ENCODE measurements at places on chromosomes 2 and 18. TPM values are rescaled to one million over a fixed set of nuclear protein-coding genes. Genes with fewer than 3 reads are reported as not detected.
A peak's percentile ranks its signal among the peaks of the same experiment; 100 is the strongest.

The BMP10 gene
- total RNA-seq = not detected

The SIX3 gene
- total RNA-seq = not detected

The CMPK2 gene
- 0.95 TPM for total RNA-seq

The HOXD13 gene
- not detected for total RNA-seq

The ERFE gene
- 1.8 TPM for total RNA-seq

DNA sequence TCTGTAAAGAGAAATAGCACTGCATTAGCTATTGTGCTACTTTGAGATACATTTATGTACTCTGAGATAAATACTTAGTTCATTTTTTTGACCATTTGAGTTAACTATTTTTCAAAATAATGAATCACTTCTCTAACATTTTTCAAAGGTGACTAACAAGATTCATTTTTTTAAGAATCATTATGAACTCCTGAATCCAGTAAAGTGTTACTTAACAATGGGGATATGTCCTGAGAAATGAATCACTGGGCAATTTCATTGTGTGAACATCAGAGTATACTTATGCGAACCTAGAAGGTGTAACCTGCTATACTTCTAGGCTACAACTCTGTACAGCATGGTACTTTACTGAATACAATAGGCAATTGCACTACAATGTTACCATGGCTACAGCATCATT lies 355.8 kb downstream of the ARL6IP6 start:
- no peak for DNase-seq
- no peaks in the 10 kb centered on the region for H3K36me3 ChIP-seq
- no peak overlapping the region for H3K4me3 ChIP-seq
- H3K27ac ChIP-seq = no peak overlapping the region
- no peaks in the 10 kb centered on the region for H3K4me1 ChIP-seq

DNA sequence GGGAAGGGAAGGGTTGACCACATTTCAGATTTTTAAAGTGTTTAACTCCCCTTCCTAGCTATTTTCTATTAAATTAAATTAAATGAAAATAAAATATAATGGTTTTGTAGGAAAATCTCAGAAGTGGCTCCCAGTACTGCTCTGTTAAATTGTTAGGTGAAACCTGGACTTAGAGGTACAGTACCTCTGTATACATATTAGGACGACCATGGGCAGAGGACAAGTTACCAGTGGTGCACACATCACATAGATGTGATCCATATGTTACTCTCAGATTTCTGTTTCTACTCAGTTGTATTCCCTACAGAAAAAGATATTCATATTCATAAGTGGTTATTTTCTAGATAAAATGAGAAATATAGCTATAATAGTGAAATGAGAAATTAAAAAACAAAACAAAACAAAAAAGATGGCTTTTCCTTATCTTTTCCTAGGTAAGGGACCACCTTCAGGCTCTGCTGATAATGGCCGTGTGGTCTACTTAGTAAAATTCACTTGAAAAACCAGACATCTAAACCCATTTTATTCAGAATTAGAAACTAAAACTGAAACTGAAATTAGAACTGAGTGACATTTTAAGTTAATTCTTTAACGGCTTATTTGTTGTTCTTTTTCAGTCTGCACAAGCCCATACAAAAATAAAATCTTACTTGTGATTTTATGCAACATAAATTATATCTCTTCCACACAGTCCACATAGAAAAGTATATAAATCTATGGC lies 832.5 kb upstream of the CHAC2 start:
- no peaks in the 10 kb centered on the region for H3K36me3 ChIP-seq
- DNase-seq = no peak
- H3K27me3 ChIP-seq = peaks cover 3% of the 10 kb centered on the region
- no peak overlapping the region for H3K4me3 ChIP-seq
- H3K4me1 ChIP-seq = peaks cover 11% of the 10 kb centered on the region

GRCh38 chr2:121485039-121485438 lies 45.6 kb upstream of the RNU4ATAC start:
- H3K4me1 ChIP-seq = peaks cover 36% of the 10 kb centered on the region
- no peaks in the 10 kb centered on the region for H3K27me3 ChIP-seq
- H3K36me3 ChIP-seq = no peaks in the 10 kb centered on the region
- DNase-seq = no peak
- no peak overlapping the region for H3K4me3 ChIP-seq

DNA sequence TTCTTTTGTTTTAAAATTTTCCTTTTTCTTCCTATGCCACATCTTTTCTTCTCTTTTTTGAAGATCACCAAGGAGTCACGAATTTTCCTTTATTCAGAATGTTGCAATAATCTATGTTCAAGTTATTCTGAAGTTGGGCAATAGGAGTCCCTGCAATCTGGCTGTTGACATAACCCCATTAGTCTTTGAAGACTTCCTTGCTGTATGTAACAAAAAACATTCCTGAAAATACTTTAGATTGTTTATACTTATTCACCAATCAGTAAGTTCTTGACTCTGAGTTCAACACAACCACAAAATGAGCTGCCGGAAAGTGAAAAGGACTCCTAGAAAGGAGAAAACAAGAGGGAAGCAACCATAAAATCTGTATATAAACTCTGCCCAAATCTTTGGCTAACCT lies 62.8 kb downstream of the TMEM237 start:
- H3K4me3 ChIP-seq = no peak overlapping the region
- no peaks in the 10 kb centered on the region for H3K36me3 ChIP-seq
- H3K4me1 ChIP-seq = peaks cover 18% of the 10 kb centered on the region
- peak overlapping the region; percentile 22 for H3K27ac ChIP-seq
- H3K27me3 ChIP-seq = peaks cover 2% of the 10 kb centered on the region
- no peak for DNase-seq

DNA sequence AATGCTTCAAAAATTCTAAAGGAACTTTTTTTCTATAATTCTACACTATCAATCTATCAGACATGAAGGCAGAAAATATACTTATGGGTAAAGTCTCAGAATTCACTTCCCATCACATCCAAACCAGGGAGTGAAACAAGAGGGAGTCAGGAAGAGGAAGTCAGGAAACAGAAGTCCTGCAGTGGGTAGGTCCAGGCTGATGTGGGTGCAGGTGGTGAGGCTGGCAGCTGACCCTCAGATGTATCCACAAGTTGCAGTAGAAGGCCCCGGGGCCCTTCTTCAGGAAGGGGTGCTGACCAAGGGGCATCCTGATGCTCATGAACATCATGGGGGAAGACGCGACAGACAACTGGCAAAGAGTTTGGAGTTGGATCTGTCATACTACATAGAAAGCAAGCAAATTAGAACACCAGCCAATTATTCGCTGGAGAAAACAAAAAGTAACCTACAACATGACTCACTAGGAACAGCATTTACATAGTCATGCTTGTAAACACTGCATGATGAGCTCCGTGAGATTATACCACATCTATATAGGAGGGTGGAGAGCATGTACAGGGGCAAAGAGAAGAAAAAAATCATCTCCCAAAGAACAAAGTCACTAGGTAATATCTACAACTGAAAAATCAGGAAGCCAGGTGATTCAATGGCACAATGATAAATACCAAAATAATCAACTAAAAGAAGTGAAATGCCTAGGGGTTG lies 4.2 kb downstream of the UXS1 start:
- no peaks in the 10 kb centered on the region for H3K27me3 ChIP-seq
- H3K4me3 ChIP-seq = no peak overlapping the region
- H3K36me3 ChIP-seq = no peaks in the 10 kb centered on the region
- H3K4me1 ChIP-seq = peaks cover 17% of the 10 kb centered on the region

DNA sequence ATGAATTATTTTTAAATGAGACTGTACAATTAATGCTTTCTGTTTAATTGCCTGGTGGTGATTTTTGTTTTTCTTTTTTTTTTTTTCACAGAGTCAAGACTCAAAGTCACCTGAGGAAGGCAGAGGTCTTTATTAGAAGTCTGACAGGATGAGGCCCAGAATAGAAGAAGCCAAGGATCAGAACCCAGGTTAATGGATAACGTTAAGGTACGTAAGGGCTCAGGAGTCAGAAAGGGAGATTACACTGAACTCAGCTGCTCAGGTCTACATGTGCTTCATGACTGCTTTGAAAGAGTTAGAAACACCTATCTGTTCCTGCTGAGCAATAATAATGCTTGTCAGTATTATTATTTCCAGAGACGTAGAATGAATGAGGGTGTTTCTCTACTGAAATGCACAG lies 196.5 kb downstream of the LRATD1 start:
- no peaks in the 10 kb centered on the region for H3K27me3 ChIP-seq
- no peak for DNase-seq
- H3K4me1 ChIP-seq = no peaks in the 10 kb centered on the region
- no peaks in the 10 kb centered on the region for H3K36me3 ChIP-seq
- H3K27ac ChIP-seq = no peak overlapping the region

DNA sequence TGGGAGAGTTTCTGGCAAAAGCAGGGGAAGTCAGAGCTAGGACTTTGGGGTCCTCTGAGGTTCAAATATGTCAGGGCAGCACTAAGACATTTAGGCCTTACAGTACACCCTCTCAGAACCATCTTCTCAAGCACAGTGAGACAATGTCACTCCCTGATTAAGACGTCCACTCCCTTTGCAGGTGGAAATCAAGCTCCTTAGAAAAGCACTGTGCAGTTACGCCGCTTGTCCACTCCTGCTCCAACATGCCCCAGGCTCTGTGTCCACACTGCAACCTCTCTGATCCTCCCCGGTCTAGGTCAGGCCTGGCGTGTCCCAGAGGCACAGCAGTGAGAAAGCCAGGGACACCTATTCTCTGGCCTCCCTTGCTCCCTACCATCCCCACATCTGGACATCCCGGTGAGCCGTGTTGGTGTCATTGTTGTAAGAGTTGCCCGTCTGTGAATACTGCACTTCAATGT lies 528.6 kb upstream of the ID2 start:
- H3K36me3 ChIP-seq = no peaks in the 10 kb centered on the region
- H3K4me3 ChIP-seq = no peak overlapping the region
- DNase-seq = no peak
- no peaks in the 10 kb centered on the region for H3K27me3 ChIP-seq
- no peak overlapping the region for H3K27ac ChIP-seq

- H3K36me3 ChIP-seq = no peaks in the 10 kb centered on the region
- no peaks in the 10 kb centered on the region for H3K4me1 ChIP-seq
- no peak overlapping the region for H3K27ac ChIP-seq
- no peak for DNase-seq
- H3K4me3 ChIP-seq = no peak overlapping the region
Measured at GRCh38 chr2:30871980-30872789, 64.9 kb upstream of the CAPN13 start.

DNA sequence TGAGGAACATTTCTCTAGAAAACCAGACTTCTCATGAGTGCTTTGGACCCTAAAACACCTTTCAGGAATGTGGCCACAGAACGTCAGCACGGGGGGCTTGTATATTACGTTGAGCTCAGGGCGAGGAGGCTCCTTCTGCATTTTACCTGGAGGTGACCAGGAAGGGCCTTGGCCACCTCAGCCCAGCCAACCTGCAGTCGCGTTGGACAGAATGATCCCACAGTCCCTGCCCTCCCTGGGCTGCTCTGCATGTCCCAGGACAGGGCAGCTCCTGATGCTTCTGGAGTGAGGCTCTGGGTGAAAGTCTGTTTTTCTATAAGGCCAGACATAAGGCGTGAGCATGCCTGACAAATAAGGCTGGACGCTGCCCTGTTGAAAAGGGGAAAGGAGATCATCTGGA lies 121.9 kb downstream of the NDUFA10 start:
- no peaks in the 10 kb centered on the region for H3K4me1 ChIP-seq
- no peak for DNase-seq
- no peak overlapping the region for H3K4me3 ChIP-seq
- peaks cover 2% of the 10 kb centered on the region for H3K36me3 ChIP-seq
- peaks cover 12% of the 10 kb centered on the region for H3K27me3 ChIP-seq
- no peak overlapping the region for H3K27ac ChIP-seq

DNA sequence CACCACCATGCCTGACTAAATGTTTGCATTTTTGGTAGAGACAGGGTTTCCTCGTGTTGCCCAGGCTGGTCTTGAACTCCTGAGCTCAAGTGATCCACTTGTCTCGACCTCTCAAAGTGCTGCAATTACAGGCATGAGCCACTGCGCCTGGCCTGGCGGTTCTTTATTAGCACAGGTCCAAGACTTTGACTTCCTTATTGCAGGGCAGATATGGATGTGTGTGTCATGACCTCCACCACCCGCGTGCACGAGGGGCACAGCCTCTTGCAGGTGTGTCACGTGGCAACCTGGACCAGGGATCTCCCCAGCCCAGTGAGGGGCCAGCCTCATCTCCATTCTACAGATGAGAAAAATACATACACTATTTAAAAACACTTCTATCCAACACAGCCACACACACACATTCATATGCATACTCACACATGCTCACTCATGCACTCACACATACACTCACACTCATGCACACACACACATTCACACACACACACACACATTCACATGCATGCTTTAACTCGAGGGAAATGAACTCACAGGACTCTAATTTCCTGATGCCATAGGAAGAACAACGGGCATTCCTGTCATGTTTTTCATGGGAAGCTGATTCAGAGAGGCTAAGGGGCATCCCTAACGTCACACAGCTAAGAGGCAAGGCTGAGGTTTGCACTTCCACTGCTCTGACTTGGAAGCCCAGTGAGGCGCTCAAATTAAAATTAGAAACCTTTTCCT lies 38.8 kb downstream of the RRM2 start:
- no peak overlapping the region for H3K27ac ChIP-seq
- peak; percentile 70 for DNase-seq
- H3K4me3 ChIP-seq = no peak overlapping the region
- H3K27me3 ChIP-seq = peaks cover 4% of the 10 kb centered on the region
- no peaks in the 10 kb centered on the region for H3K36me3 ChIP-seq

GRCh38 chr2:193228276-193228675 lies 1033.5 kb upstream of the TMEFF2 start:
- no peak overlapping the region for H3K27ac ChIP-seq
- peaks cover 3% of the 10 kb centered on the region for H3K4me1 ChIP-seq
- no peak overlapping the region for H3K4me3 ChIP-seq
- no peaks in the 10 kb centered on the region for H3K36me3 ChIP-seq

DNA sequence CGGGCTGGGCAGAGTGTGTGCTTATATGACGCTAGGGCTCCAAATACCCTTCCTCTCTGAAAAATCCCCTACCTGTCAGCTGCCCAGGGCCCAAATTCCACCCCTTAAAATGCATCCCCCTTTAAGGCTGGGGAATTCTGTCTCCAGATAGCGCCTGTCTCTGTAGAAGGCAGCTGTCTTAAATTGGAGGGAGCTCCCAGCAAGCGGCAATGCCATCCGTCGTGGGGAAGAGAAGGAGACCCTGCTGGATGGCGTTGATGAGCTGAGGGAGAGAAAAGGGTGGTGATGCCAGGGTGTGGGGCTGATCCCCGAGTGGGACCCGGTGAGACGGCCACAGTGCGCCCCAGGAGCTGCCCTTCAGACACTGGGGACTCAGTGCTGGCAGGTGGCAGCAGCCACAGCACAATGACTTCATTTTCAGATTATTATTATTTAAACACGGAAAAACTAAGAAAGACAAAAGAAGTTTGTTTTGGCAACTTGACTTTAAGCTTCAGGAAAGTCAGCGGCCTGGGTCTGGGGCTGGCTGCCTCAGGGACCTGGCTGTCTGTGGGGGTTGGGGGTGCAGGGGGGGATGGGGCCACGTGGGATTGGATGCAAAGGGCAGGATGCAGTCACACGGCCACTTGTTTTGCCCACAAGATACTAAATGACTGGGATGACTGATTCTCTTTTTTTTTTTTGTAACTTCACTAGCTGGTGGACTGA lies 152.8 kb downstream of the TFCP2L1 start:
- no peaks in the 10 kb centered on the region for H3K36me3 ChIP-seq
- peaks cover 3% of the 10 kb centered on the region for H3K4me1 ChIP-seq
- H3K27me3 ChIP-seq = peaks cover 38% of the 10 kb centered on the region
- H3K27ac ChIP-seq = no peak overlapping the region
- no peak overlapping the region for H3K4me3 ChIP-seq

GRCh38 chr2:66228128-66228547 lies 206.8 kb upstream of the MEIS1 start:
- no peaks in the 10 kb centered on the region for H3K36me3 ChIP-seq
- peaks cover 29% of the 10 kb centered on the region for H3K27me3 ChIP-seq
- no peak overlapping the region for H3K4me3 ChIP-seq
- no peaks in the 10 kb centered on the region for H3K4me1 ChIP-seq
- H3K27ac ChIP-seq = no peak overlapping the region
- DNase-seq = no peak
